Activated CD8-positive, alpha-beta memory T cell treated with anti-CD3 and anti-CD28 coated beads for 1 hour (primary cell): ENCODE measurements at places on chromosomes 4 and X.

- DNase-seq, result no peak
Observed at GRCh38 chrX:109537324-109537665, 651 bp downstream of the NXT2 start.

GRCh38 chrX:124208660-124209059, 123.8 kb upstream of the TEX13D start:
- no peak for DNase-seq

GRCh38 chrX:2332252-2332651, 168.5 kb downstream of the DHRSX start:
- DNase-seq, result no peak

DNA sequence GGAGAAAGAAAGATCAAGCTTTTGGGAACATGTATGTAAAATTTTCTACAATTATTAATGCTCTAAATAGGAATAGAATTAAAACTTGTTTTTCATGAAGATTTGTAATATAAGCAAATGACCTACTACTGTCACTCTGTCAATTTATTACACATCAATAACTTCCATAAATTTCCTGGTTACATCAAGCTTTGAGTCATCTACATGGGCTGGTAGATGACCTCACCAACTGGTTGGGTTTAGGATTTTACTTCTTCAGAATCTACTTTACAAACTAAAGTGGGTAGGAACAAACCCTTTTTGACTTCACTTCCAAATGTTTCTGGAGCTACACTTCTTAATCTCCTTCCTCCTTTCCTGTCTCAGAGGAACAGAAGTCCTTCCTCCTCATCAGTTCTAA, 12.0 kb upstream of the LRAT start:
- DNase-seq, result no peak

DNA sequence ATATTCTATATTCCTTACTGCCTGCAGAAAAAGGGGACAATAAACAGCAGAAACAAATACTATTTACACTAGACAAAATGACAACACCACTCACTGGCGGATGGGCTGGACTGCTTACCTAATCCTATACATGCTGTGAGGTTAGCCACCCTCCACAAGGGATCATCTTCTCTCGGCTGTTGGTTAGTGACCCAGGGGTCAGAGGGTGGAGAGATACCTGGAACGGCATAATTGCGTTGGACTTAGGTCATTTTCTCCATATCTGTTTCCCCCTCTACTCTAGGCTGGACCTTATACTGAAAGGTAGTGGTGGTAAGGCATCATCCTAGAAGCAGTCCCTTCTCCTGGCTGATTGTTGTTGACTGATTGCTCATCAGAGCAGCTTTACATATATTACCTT, 286.8 kb upstream of the UGT8 start:
- DNase-seq, result no peak

DNA sequence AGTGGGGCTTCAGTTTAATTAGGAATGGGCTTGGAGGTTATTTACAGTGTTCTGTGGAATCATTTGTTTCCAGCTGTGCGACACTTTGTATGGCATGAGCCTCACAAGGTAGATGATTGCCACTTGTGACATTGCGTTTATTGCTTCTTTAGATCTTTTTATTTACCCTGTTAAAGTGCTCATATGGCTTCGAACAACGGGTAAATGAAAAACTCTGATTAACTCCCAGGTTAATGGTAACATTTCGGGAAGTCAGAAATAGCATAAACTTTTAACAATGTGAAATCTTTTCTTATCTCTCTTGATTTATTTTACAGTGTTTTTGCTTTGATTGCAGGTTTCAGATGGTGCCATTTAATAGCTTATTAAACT, 494.3 kb downstream of the IDS start:
- no peak for DNase-seq

DNA sequence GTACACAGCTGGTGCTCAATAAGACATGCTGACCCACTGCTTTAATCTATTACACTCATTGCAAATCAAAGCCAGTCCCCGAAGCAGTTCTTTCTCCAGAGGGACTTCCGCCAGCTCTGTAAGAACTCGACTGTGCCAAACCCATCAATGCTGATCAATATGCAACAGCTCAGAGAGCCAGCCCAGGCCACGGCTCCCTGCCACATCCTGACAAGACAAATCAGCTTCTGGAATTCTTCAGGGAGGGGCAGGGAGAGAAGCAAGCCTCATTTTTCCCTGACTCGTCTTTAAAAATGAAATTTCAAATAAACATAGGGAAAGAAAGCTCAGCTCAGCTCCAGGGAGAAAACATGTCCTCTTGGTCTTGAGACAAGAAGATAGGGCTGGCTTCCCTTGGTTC, 5.3 kb upstream of the ADRA2C start:
- DNase-seq, result no peak

DNA sequence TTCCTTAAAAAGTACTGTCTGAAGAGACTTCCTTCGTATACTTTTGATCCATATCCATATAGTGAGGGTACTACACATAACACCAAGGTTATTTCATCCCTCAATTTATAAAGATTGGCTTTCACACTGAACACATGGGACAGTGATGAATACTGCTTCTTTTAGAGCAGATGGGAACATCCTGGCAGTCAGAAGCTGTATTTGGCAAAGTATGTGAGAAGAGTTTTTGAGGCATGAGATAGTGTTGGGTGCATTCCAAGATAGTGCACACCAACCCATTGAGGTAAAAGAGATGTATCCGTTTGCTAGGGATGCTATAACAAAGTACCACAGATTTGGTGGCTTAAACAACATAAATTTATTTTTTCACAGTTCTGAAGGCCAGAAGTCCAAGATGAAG, 141.1 kb downstream of the MOSPD2 start:
- DNase-seq, result no peak

DNA sequence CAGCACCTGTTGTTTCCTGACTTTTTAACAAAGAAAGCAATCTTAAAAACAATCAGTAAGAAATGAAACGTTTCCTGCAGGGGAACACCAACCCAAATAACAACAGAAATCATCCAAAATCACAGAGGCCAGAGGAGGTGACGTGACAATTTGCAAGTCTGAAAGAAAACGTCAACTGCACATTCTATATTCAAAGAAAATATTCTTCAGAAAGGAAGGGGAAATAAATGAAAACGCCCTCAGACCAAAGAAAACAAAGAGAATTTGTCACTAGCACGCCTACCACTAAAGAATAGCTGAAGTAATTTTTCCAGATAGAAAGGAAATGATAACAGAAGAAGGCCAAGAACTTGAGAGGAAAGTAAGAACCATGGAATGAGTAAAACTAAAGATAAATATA, 74.4 kb downstream of the CASP3 start:
- no peak for DNase-seq

DNA sequence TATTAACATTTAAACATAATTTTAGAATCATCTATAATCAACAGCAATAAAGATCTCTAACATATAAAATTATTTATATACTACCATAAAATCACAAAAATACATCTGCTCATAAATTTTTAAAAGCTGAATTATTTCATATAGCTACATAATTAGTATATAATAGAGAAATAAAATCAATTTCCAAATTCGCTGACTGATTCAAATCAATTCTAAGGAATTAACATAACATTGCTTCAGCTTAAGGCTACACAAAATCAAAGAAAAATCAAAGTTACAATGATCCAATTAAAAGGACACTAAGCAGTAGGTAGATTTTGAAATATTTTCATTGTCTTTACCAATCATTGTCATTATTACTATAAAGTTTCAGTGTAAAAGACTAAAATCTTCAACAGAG, 194.7 kb downstream of the LRBA start:
- no peak for DNase-seq

GRCh38 chr4:69640289-69640688, 847 bp upstream of the UGT2A2 start:
- no peak for DNase-seq

GRCh38 chr4:183360161-183360919, 38.1 kb upstream of the CLDN24 start:
- DNase-seq, result no peak

DNA sequence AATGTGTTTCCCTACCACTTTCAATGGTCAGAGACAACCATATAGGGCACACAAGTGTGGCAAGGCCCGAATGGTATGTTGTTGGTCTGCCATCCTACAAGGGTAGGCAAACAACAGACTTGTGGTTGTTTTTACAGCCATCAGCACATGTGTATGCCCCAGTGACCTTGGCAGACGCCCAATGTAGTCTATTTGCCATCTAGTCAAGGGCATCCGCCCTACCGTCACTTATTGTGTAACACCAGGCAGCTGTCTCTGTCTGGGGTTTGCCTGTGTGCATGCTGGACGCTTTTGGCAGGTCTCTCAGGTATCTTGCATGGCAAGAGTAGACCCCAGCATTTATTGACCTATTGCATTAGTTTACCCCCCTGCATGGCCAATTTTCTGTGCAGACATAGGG, 1145.5 kb upstream of the POU3F4 start:
- DNase-seq, result no peak

- DNase-seq, result no peak
Observed at GRCh38 chr4:183834252-183834651, 70.9 kb upstream of the STOX2 start.

DNA sequence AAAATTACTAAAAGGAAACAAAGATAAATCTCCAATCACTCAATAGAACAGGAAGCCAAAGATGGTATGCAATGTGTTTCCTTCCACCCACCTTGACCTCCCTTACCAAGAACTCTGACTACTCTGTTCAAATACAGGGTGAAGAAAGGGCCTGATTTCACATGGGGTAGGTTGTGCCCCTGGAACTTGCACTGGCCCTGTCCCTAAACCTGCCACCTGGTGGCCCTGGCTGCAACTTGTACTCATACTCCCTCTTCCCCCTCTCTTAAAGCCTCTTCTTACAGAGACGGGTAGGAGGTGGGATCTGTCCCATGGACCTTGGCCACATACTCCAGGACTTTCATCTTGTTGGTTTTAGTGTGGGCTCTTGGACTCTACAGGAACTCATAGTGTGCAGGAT, 17.3 kb upstream of the TMEM185A start:
- no peak for DNase-seq

DNA sequence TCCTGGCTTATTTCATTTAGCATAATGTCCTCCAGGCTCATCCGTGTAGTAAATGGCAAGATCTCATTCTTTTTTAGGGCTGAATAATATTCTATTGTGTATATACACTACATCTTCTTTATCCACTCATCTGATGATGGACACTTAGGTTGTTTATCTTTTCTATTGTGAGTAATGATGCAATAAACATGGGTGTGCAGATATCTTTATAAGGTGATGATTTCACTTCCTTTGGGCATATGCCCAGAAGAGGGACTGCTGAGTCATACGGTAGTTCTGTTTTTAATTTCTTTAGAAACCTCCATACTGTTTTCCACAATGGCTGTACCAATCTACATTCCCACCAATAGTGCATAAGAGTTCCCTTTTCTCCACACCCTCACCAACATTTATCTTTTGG, 317.6 kb upstream of the CNKSR2 start:
- no peak for DNase-seq

GRCh38 chrX:112513154-112513553, 166.6 kb downstream of the LHFPL1 start:
- no peak for DNase-seq

DNA sequence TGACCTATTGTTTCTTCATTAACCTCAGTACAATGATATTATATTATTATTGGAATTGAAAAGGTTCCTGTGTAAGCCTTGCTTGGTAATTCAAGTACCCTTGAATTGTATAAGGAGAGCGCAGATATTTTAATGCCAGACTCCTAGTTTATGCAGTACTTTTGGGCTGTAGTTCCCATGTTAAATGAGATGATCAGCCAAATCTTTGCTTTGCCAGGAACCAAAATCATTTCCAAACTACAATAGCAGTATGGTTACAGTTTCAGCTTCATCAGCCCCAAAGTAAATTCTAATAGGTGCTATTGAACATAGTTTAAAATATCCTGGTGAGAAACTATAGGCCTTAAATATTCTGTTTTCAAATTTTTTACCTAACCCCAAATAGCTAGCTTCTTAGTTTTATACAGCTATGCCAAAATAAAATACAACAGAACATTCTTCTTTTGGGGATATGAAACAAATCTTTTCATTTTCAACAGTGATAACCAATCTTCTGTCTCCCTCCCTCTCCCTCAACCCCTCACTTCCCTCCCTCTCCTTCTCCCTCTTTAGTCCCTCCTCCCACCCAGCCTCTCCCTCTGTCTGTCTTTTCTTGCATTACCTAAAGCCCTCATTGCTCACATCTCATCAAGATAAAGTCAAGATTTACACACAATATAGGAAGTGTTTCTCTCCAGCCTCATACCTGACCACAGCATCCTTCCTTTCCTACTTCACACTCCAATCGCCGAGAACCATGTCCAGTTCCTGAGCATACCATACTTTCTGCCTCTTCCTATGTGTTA, 190.1 kb downstream of the SHROOM3 start:
- no peak for DNase-seq
